ENCODE measurements at places on chromosomes 6 and 20.

DNA sequence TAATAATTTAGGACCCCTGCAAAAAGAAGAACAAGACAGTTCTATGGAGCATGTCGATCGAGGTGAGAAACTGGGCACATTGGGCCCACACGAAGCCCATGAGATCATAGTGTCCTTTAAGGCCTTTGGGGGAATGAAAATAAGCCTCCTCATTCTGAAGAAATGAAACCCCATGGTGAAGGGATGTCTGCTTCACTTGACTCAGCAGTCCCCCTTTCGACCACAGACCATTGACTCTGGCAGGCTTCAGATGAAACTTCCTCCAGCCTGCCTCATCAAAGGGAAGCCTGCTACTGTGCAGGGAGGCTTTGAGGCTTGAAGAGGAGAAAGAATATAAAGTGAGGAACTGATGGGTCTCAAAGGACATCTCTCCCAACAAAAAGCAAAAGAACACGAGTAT is 144.2 kb upstream of the FBXL4 start:
- DNase-seq = no peak

DNA sequence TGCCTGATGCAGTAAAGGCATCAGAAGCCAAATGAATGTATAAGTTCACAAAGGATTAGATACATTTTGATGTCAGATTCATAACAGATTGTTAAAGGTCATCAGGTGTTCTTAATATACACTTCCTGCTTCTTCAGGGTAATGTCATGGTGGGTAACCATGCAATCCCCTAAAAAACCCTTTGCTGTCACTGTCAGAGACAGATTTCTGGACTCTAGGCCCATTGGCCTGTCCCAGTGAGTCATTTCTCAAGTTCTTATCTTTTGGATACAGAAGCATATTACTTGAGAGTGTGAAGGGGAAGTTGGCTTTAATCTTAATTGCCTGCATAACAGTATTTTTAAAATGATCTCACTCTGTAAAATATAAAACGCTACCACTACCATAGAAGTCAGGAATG is 895.6 kb upstream of the MAP3K7 start:
- no peak for DNase-seq

GRCh38 chr6:156866220-156867015 is 89.2 kb downstream of the ARID1B start:
- peak; percentile 75 for DNase-seq

GRCh38 chr6:98828211-98828788 is 6.1 kb upstream of the POU3F2 start:
- DNase-seq = no peak

DNA sequence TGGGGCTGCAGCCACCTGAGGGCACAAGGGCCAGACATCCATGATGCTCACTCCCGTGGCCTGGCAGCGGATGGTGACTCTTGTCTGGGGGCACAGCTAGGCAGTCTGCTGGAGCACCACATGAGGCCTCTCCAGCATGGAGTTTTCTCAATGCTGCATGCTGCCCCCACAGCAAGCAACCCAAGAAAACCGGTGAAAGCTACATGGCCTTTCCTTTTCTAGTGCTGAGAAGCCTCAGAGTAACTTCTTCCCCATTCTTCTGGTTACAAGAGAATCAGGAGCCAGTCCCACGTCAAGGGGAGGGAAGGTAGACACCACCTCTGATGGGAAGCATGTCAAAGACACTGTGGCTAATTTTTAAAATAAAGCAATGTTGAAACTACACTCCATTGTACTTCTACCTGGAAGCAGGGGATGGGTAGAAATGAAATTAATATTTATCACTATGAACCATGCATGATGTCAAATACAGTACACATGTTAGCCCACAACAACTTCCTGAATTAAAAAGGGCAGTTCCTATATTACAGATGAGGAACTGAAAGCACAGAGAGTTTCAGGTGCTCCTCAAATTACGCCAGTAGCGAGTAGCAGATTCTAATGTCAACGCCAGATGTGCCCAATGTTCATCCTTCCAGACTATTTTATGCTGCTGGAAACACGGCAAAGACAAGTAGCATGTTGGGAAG is 101.5 kb downstream of the LAMP5 start:
- no peak for DNase-seq

GRCh38 chr6:145345094-145345493 is 390.2 kb downstream of the EPM2A start:
- DNase-seq = no peak

DNA sequence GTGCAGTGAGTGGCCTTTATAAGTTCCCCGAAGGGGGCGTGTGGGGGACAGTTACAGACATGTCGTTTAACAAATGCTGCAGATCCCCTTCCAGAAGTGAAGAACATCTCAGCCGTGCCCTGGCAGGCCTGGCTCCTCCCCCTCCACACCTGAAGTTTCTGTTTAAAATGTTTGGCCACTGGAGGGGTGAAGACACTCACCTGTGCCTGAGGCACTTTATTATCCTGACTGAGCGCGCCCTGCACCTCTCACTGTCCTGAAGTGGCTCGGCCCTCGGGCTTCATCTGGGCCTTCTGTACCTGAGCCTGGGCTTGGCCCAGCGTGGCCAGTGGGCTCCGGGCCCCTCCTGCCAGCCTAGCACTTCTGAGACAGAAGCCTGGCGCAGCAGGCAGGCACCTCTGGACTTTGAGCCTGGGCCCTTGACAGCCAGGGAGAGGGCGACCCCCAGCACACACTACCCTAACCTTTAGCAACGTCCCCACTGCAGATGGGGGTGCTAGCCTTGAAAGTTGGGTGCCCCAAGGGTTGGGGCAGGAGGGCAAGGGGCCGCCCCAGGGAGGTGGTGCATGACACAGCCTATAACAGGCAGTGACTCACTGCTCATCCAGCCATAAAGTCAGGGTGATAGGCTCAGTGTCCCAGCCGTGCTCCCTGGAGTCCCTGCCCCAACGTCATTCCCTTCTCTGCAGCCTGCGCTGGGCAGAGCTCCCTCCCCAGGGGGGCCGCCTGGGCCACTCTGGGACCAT is 13.6 kb upstream of the GATA5 start:
- peak; percentile 75 for DNase-seq

GRCh38 chr6:71531006-71531405 is 242.4 kb downstream of the OGFRL1 start:
- no peak for DNase-seq

DNA sequence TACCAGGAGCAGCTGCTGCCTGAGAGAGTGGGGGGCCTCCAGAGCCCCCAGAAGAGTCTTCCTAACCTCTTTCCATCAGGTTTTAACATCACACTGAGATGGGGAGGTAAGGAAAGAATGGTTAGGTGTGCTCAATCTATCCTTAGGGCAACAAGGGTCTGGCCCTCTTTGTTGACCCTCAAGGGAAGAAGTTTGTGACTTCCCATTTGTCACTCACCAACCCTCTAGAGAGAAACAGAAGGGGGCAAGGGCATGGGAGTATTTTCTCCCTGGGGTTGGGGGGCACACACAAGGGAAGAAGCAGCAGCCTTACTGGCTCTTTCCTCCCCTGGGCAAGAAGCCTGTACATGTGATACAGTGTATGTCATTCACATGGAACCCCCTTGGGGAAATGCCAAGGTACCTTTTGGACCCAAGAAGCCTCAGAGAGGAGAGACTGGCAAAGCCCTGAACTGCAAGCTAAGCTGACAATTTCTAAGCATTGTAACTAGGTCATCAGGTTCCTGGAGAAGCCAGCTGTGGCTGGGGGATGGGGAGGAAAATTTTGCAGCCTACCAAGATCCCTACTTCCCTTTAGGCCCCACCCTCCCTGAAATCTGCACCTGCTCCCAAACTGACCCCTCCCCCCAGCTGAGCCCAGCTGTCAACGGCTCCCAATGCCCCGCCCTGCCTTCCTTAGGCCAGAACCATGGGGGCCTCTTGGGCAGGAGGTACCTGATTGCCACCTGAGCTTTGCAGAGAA is 14.5 kb downstream of the BCL2L1 start:
- no peak for DNase-seq

DNA sequence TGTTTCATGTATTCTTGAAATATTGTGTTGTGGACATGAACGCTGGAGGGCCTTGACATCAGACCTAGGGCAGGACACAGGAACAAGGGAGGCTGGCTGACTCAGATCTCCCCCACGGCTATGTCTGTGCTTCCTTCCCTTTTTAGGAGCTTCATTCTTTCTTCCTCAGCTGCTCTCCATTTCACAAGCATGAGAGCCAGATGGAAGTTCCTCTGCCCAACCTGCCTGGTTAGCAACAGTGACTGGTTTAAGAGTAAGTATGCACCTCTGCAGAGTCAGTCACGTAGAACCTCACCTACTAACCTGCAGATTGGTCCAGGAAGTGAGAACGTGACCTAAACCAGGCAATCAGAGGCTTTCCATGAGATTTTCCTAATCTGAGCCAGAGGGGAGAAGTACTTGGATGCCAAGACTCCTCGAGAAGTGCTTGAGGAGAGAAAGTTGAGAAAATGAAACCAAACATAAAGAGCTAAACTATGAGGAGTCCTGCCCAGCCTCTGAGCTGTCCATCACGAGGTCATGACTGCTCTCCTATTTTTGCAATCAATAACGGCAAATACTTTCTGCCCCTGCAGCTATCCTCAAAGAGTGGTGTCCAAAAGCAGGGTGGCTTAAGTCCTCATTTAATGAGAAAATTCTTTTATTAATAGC is 465.2 kb upstream of the CITED2 start:
- peak; percentile 56 for DNase-seq

- peak; percentile 36 for DNase-seq
Measured at GRCh38 chr6:37535759-37536490, 36.2 kb upstream of the CCDC167 start.

GRCh38 chr20:44209686-44210405 is 725 bp downstream of the OSER1 start:
- DNase-seq = peak; percentile 62

GRCh38 chr6:408599-409102 is 17.1 kb downstream of the IRF4 start:
- DNase-seq = no peak

DNA sequence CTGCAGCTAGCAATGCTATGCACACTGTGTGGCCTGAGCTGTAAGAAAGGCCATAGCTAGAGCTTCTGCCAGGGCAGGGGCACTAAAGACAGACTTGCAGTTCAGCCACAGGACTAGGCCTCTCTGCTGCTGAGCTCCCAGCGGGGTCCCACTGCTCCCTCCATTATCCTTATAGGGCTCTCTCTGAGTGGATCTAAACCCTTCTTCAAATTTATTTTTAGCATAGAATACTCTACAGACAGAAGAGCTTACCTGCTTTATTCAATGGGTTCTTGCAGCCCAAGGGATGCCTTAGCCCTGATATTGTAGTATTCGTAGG is 100.9 kb upstream of the MLN start:
- DNase-seq = no peak

DNA sequence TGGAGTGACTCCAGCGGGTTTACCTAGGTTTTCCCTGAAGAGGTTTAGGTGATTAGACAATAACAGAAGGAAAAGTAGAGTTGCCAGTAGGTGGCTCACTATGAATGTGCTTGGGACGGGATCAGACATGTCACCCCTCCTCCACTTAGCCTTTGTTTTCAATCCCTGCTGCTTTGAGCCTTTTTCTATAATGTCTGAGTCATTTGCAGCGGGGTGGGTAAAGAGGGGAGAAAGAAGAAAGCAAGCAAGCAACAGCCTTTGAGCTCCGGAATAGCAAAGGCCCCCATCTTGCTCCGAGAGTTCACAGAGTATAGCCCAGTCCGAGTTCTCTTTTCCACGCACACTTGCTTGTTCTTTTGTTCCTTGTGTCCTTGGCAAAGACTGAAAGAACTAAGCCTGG is 129.1 kb downstream of the PACRG start:
- peak; percentile 88 for DNase-seq

DNA sequence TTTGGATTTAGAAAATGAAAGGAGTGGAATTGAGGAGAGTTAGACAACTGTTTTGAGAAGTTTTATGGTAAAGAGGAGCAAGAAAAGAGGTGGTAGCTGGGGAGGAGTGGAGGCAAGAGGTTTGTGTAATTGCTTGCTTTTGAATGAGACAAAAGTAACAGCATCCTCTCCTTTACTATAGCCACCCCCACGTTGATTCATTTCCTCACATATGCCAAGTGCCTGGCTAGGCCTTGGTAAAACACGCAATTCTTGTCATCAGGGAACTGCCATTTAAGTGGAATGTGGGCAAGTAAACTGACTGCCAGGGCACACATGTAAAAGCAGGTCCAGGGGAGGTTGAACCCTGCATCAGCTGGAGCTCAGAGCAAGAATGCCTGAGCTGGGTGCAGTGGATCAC is 4.1 kb downstream of the MTRES1 start:
- peak; percentile 37 for DNase-seq

DNA sequence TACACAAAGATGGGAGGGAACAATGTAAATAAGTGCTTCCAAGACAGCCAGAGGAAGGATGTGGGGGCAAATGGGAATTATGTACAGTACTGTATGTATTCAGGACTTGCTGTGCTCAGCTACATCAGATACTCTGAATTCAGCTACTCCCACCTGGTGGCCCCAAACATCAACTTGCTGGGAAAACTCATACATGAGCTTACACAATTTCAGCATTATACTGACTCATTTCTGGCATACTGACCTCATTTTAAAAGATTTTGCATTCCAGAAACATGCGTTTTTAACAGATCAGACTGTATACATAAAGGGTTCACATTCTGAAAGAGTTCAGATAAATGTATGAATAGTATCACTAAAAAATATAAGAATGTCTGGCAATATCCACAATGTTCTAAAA is 59.7 kb downstream of the GPX5 start:
- DNase-seq = peak; percentile 83

GRCh38 chr6:142838821-142839685 is 105.9 kb downstream of the HIVEP2 start:
- DNase-seq = peak; percentile 89

GRCh38 chr6:19834858-19835257 is 2.3 kb upstream of the ID4 start:
- DNase-seq = no peak

GRCh38 chr6:107741191-107741680 is 82.9 kb downstream of the SCML4 start:
- DNase-seq = no peak

DNA sequence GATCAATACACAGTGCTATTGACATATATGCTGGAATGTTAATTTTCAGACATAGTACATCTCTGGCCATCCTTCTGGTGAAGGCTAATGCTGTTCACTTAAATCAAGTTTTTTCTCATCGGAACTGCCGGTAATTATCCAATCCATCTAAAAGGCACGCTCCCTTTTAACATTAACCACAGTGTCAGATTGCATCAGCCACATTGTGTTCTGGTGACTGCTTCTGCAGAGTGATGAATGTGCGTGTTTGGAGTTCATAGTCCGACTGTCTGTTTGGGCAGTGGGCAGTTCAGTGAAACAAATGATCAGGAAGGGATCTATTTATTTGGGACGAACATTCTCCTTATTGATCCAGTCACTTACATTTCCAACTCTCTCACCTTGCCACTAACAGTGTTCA is 49.5 kb downstream of the SOBP start:
- DNase-seq = peak; percentile 10
